ENCODE measurements at places on chromosomes 13 and 19. TPM values are rescaled to one million over a fixed set of nuclear protein-coding genes. Genes with fewer than 3 reads are reported as not detected.
A peak's percentile ranks its signal among the peaks of the same experiment; 100 is the strongest.

GRCh38 chr13:82356667-82357410, 1525.4 kb downstream of the SLITRK1 start:
- DNase-seq: no peak

- DNase-seq: no peak
These were observed 11.0 kb downstream of the ZNF835 start for GRCh38 chr19:56660381-56661107.

DNA sequence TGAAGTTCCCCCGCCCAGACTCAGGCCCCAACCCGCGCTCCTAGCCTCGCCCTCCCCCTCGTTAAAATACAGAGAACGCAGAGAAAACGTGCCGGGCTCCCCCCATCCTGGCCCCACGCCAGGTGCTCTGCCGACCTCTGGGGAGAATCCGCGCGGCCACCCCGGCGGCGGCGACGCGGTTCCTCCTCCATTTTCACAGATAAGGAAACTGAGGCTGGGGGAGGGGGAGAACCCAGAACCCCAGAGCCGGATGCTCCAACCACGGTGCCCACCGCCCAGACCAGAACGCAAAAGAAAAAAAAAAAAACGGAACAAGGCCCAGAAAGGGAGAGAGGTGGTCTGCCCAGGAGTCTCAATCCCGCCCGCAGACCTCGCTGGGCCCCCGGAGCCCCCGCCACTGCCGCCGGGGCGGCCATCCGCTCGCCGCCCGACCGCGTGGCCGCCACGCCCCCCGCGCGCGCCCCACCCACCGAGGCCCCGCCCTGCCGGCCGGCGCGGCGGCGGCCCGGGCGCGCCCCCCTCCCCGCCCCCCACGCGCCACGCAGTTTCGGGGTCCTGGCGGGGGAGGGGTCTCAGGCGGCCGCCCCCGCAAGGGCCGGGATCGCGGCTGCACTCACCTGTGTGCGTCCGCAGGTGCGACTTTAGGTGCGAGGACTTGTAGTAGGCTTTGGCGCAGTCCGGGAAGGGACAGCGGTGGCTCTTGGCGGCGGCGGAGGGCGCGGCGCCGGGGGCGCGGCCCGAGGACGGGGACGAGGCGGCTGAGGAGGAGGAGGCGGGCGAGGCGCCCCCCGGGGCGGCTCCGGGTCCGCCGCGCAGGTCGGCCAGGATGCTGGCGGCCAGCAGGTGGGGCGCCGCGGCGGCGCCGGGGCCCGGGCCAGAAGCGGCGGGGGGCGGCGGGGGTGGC, 703 bp downstream of the KLF16 start:
- no peak for DNase-seq

SIAH3 gene
- total RNA-seq: not detected

DNA sequence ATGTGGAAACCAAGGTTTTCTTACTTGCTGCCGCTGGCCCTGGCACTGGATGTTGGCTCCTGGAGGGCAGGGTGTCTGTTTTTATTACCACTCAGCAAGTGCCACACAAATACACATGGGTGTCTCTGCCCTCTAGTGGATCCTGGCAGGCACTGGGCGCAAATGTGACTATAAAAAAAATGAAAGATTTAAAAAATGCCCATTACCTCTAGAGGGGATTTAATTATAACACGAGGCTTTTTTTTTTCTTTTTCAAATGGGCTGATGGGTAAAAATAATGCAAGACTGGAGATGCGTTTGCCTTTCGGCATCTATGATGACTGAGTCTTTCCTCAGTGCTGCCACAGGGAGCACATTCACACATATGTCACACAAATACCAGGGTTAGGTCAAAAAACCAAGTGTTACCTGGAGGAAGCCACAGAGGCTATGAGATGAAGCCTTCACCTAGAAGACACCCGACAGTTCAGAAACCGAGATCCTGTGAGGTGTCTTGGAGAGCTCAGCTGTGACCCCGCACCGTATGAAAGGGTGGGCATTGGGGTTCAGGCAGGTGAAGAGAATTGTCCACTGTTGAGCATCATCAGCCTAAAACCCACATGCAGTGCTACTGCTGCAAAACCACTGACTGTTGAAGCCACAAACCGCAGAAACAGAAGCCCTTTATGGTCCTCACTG, 25.7 kb downstream of the CHAMP1 start:
- DNase-seq: peak; percentile 63

DNA sequence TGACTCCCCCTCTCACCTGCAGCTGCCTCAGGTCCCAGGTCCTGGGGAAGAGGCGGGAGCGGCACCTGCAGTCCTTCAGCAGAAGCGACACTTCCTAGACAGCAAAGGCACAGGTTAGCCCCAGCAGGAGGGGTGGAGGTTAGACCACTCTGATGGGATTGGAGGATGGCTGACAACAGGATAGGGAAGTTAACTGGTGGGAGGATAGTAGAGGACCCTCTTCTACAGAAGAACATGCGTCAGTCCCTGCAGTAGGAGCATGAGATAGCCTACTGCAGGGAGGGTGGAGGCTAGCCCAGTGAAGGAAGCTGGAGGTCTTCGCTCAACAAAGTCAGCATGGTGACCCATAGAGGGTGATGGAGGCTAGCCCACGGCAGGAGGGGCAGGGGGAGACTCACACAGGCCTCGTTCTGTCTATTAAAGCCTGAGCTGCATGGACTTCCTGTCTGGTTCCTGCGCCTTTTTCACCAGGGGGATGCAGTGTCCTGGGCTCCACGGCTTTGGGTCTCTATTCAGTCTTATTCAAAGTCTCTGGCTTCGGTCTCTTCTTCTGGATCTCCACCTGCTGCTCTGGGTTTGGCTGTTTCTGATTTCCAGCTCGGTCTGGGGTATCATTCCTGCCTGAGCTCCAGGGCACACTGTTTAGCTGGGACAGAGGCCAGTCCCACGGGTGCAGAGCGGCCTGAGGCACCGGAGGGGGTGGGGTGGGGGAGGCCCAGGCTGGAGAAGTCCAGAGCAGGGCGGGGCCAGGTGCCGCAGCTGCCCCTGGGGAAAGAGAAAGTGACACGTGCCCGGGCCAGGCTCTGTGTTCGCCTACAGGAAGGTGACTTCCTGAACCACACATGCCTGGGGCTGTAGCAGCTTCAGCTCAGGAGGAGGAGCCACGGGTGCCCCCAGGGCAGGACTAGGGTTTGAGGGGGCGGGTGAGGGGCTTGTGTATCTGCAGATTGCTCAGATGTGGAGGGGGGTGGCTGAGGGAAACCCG, 7.3 kb downstream of the IFNL3 start:
- DNase-seq: peak; percentile 85

FAAP24 gene
- total RNA-seq: 1.1 TPM

DNA sequence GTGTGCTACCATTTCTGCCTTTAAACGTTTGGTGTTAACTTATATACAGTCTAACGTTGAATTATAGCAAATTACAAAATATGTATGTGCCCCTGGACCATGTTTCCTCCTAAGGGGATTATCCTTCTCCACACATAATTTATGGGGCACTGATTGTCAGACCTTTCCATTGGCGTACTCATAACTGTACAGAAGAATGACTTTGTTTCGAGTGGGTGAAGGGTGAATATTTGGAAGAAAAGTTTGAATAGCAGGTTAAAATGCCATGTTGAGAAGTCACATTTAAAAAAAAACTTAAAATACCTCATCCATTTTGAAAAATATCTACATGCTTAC, 58.8 kb downstream of the SLC10A2 start:
- DNase-seq: no peak

- no peak for DNase-seq
These were observed 253.4 kb downstream of the SLITRK6 start for GRCh38 chr13:85545771-85546170.

DNA sequence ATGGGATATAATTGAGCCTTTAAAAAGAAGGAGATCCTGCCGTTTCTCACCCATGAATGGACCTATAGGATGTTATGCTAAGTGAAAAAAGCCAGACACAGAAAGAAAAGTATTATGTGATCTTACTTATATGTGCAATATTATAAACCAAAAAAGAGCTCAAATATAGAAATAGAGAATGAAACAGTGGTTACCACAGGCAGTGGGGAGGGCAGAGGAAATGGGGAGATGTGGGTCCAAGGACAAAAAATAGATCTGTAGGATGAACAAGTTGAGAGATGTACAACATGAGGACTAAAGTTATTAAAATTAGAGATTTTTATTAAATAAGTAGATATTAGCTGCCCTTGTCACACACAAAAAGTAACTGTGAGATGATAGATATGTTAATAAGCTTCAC, 29.1 kb downstream of the TDRD3 start:
- no peak for DNase-seq

DNA sequence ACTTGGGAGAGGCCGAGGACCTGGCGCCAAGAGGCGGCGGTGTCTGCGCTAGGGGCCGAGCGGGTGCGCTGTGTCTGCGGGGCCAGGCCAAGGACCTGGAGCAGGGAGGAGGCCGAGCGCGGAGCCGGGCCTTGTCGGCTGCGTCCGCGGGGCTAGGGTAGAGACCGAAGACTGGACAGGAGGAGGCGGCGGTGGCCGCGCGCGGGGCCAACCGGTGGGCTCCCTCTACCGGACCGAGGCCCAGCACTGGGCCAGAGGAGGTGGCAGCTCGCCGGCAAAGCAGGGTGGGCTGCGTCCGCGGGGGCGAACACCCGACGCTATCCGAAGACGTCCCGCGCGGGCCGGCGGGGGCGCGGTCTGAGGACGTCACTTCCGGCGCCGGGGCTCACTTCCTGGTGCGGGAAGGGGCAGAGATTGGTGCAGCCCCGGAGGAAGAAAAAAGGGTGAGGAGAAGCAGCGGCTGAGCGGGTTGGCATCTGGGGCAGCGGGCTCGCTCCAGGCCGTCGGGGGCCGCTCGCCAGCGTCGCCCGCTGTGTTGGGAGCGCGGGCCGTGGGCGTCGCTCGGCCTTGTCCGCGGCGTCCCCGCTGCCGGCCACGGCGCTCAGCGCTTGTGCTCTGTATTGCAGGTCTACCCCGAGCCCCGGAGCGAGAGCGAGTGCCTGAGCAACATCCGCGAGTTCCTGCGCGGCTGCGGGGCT, 38.3 kb downstream of the ARHGEF7 start:
- DNase-seq: peak; percentile 93

GRCh38 chr19:32977280-32977679, 5.2 kb downstream of the FAAP24 start:
- peak; percentile 52 for DNase-seq

GRCh38 chr19:8490873-8491272, 11.6 kb downstream of the PRAM1 start:
- no peak for DNase-seq

DNA sequence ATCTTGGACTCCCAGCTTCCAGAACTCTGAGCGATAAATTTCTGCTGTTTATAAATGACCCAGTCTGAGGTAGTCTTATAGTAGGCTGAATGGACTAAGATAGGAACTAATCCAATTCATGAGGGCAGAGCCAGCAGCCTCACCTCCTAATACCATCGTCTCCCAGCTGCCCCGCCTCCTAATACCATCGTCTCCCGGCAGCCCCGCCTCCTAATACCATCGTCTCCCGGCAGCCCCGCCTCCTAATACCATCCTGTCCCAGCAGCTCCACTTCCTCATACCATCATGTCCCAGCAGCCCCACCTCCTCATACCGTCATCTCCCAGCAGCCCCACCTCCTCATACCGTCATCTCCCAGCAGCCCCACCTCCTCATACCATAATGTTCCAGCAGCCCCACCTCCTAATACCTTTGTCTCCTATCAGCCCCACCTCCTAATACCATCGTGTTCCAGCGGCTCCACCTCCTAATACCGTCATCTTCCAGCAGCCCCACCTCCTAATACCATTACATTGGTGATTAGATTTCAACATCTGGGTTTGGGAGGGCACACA, 2.4 kb upstream of the ARGLU1 start:
- DNase-seq: peak; percentile 81

CATSPERD gene
- not detected for total RNA-seq

GRCh38 chr13:100892981-100893380, 218.4 kb upstream of the TMTC4 start:
- DNase-seq: no peak
